ENCODE measurements at places on chromosomes 6 and 20. TPM values are rescaled to one million over a fixed set of nuclear protein-coding genes. Genes with fewer than 3 reads are reported as not detected.

CYP39A1 gene
- 0.11 TPM for total RNA-seq

PYGB gene
- total RNA-seq: 814 TPM

SLC22A3 gene
- total RNA-seq: not detected

MAS1 gene
- not detected for total RNA-seq

BTN1A1 gene
- not detected for total RNA-seq

TRIM10 gene
- total RNA-seq: not detected

APOM gene
- 0.19 TPM for total RNA-seq

LY6G5C gene
- total RNA-seq: not detected

PRND gene
- total RNA-seq: not detected

MCCD1 gene
- not detected for total RNA-seq

SLC17A1 gene
- total RNA-seq: not detected

OR12D3 gene
- total RNA-seq: not detected

GABBR1 gene
- total RNA-seq: 17.6 TPM

PHIP gene
- total RNA-seq: 16.7 TPM

HFE gene
- total RNA-seq: 4.5 TPM

ME1 gene
- total RNA-seq: 5.4 TPM

C6orf58 gene
- not detected for total RNA-seq

SNAP25 gene
- 0.34 TPM for total RNA-seq

TUBB gene
- total RNA-seq: 662 TPM

HSPA1L gene
- 0.11 TPM for total RNA-seq

DOK5 gene
- total RNA-seq: 0.53 TPM

ZKSCAN3 gene
- 0.88 TPM for total RNA-seq

LY86 gene
- not detected for total RNA-seq

CLVS2 gene
- total RNA-seq: 0.60 TPM

Data from A375 (cell line).